Activated naive CD8-positive, alpha-beta T cell treated with anti-CD3 and anti-CD28 coated beads, Interleukin-2, amount 10 ng/mL, durations not matched to agents 7 days and 5 days (primary cell): ENCODE measurements at places on chromosomes 7 and 10.

GRCh38 chr10:11396311-11396955 is 215.0 kb downstream of the USP6NL start:
- peaks cover 2% of the 10 kb centered on the region for H3K27me3 ChIP-seq
- H3K4me1 ChIP-seq: peaks cover 14% of the 10 kb centered on the region

GRCh38 chr7:40611095-40611871 is 476.5 kb downstream of the SUGCT start:
- no peak overlapping the region for H3K4me3 ChIP-seq
- no peak for DNase-seq
- no peaks in the 10 kb centered on the region for H3K36me3 ChIP-seq
- no peaks in the 10 kb centered on the region for H3K4me1 ChIP-seq

- peak overlapping the region; percentile 98 for H3K27ac ChIP-seq
- H3K4me1 ChIP-seq: peaks cover 19% of the 10 kb centered on the region
- H3K36me3 ChIP-seq: peaks cover 2% of the 10 kb centered on the region
- peak overlapping the region; percentile 100 for H3K4me3 ChIP-seq
Measured at GRCh38 chr7:877312-878232, 1.2 kb downstream of the GET4 start.

GRCh38 chr7:157427811-157428553 is 91.2 kb downstream of the DNAJB6 start:
- peaks cover 7% of the 10 kb centered on the region for H3K4me1 ChIP-seq
- DNase-seq: peak; percentile 28
- no peak overlapping the region for H3K27ac ChIP-seq
- H3K27me3 ChIP-seq: no peaks in the 10 kb centered on the region

GRCh38 chr10:78471326-78471722 is 437.7 kb downstream of the RPS24 start:
- no peak overlapping the region for H3K27ac ChIP-seq
- peaks cover 5% of the 10 kb centered on the region for H3K27me3 ChIP-seq
- DNase-seq: no peak
- peak overlapping the region; percentile 8 for H3K4me3 ChIP-seq
- H3K36me3 ChIP-seq: no peaks in the 10 kb centered on the region

- H3K27ac ChIP-seq: no peak overlapping the region
- no peak for DNase-seq
Measured at GRCh38 chr7:39153647-39154046, 175.9 kb downstream of the POU6F2 start.

DNA sequence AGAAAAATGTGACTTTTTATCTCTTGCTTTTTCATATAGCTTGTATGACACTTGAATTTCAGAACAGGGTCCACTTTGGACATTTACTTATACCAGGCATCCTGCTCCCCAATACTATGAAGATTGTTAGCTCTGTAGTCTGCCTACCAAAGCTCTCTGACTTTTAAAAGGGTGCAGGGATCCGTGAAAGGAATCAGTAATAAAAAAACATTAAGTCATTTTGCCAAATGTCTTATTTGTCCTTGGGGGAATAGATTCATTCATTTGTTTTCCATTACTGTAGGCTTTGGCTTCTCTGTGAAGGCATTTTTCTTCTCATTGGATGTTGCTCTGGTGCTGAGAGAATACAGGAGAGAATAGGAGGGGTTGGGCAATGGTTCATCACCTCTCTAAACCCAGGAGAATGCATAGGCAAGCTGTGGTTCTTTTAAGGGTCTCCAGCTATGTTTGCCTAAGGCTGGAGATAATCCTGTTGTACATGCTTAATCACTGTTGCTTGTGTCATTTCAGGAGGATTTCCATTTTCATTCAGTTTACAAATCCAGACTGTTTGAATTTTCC is 103.5 kb downstream of the SRI start:
- no peak overlapping the region for H3K4me3 ChIP-seq
- no peak overlapping the region for H3K27ac ChIP-seq
- no peaks in the 10 kb centered on the region for H3K36me3 ChIP-seq

DNA sequence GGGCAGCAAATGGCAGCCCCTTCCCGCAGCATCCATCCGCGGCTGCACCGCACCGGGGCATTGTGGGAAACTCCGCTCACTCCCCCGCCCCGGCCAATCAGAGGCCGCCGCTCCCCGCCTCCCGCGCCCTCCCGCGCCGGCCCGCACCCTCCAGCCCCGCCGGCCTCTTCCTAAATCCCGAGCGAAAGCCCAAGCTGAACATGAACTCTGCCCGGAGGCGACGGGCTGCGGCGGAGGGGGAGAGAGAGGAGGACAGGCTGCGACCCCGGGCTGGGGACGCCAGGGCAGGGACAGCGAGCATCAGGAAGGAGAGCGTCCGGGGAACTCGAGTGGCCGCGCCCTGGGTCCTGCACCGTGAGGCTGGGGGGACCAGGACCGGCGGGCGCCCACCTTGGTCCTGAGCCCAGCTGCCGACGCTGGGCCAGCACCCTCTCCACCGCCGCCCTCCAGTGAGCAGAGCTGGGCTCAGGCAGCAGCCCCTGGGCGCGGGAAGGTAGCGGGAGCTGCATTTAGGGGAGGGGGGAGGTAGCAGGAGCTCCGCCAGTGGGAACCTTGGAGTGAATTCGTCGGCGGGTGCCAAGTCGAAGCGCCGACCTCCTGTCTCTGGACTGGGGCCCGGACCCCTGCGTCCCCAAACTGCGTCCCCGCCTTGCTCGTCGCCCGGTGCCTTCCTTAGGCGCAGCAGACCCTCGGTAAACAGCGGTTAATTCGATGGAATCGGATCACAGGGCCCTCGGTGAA is at the start of gene DGKI:
TSS of gene DGKI (minus strand) at position 148 of the 741 bp plus-strand sequence.
- H3K4me3 ChIP-seq: peak within 1 kb of the TSS; percentile 72
- H3K4me1 ChIP-seq: no peaks in the 10 kb centered on the region
- H3K27me3 ChIP-seq: peaks cover 63% of the 10 kb centered on the region
- H3K36me3 ChIP-seq: no peaks in the 10 kb centered on the region
- DNase-seq: peak; percentile 28
